ENCODE measurements at places on chromosomes 3 and 15.

- peak; percentile 39 for DNase-seq
Observed at GRCh38 chr15:68420186-68420684, 11.7 kb downstream of the ITGA11 start.

GRCh38 chr3:62134061-62134496 is 239.3 kb downstream of the FEZF2 start:
- peak; percentile 14 for DNase-seq

GRCh38 chr15:89187986-89188514 is 33.3 kb downstream of the RLBP1 start:
- no peak for DNase-seq

DNA sequence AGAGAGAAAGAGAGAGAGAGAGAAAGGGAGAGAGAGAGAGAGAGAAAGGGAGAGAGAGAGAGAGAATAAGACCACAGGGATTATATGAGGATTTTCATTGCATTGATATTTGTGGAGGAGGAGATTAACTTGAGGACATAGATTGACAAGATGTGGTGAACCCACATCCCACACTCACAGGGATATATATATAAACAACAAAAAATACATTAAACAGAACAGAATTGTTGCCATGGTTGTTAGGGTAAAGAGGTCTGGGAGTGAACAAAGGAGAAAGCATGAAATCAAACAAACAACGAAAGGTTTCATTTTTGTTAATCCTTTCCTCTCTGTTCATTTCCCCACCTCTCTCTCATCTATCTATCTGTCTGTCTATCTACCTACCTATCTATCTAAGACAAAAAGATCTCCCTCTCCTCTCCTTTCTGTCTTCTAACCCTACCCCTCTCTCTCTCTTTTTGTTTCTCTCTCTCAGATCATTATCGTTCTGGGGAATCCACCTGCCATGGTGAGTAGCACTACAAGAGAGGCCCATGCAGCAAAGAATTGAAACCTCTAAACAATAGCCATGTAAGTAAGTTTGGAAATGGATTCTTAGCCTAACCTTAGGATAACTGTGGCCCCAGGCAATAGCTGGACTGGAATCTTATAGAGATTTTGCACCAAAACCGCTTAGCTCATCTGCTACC is 280.9 kb downstream of the RAP2B start:
- DNase-seq: no peak

GRCh38 chr3:152662157-152662556 is 172.8 kb upstream of the P2RY1 start:
- DNase-seq: no peak

DNA sequence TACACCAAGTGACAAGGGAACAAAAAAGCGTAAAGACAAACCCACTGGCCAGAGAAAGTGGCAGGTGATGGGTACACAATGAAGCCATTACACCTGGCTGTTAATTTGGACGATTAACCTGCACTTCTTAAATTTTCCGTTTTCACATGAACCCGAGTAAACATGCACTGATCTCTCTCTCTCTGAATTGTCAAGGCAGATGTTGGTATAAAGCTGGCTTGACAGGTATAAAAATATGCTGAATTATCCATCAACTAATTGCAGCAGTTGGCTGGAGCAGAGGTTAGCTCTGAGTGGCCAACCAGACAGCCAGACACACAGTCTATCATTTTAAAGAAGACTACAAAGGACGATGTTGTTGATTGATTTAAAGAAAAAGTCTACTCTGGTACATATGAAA is 561.7 kb upstream of the ALCAM start:
- no peak for DNase-seq

DNA sequence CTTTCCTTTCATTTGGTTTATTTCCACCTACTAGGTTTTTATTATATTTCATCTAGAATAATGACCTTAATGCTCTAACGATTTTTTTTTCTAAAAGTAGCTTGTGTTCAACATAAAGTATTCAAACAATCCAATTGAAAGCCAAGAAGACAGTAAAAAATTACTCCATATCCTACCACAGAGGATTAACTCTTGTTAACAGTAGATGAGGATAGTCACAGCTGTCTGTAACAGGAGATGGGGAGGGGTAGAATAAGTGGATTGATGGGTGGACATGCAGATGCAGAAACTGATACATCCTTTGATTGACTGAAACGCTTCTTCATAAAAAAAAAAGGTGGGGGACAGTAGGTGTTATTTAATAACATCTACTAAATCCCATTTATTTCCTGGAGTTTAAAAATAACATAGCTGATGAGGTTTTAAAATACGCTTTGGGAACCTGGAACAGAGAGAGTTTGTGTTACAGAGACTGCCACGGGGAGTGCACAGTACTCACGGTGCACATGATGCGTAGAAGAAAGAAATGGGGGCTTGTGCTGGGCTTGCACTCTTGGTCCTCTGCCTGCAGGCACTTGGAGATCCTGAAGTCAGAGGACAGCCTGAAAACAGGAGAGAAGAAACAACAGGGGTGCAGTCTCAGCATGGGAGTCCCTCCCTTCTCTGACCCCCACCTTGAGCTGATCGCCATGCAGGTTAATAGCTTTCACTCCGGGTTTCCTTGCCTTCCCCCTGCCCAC is 226.7 kb downstream of the THSD4 start:
- no peak for DNase-seq

GRCh38 chr3:150216041-150216811 is 191.9 kb upstream of the TSC22D2 start:
- peak; percentile 91 for DNase-seq

DNA sequence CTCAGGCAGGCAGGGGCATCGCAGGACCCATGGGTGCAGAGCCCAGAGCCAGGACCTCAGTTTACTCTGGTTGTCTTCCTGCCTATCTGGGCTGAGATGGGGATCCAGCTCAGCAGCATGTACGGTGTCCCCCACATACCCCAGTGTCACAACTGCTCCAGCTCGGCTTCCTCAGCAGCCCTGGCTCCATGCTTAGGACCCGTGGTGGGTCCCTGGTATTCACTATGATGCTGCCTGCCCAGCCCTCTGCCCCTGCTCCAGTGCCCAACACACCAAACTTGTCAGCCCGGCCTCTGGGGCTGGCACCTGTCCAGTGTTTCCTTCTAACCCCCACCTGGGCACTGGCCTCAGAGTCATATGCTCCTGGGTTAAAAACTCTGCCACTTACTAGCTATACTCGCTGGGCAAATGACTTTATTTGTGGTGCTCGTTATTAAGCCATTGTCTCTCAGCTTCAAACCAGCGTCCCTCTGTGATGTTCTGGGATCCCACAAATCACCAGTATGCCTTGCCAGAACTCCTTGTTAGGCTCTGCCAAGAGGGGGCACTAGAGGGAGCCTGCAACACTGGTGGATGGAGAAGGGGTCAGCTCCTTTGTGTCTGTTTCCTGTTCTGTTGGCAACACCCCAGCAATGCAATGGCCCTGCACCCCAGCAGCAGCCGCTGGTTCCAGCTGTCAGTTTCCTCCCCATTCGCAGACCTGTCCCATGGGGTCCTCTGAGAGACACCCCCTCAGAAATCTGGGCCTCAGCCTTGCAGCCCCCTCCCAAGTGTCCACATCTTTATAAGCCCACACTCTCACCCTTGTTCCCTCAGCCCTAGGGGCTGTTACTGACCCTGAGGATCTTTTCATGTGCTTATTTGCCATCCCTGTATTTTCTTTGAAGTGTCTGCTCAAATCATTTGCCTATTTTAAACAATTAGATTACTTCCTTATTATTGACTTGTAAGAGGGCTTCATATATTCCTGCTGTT is 24.1 kb upstream of the MRPS22 start:
- DNase-seq: no peak

DNA sequence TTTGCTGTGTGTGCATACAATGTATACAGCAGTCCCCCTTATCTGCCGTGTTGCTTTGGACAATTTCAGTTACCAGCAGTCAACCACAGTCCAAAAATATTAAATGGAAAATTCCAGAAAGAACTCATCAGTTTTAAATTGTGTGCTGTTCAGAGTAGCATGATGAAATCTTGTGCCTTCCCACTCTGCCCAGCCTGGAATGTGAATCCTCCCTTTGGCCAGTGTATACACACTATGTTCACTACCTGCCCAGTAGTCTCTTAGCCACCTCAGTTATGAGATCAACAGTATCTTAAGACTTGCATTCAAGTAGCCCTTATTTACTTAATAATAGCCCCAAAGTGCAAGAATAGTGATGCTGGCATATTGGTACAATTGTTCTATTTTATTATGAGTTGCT is 133.6 kb upstream of the ABHD17C start:
- DNase-seq: no peak

- DNase-seq: no peak
Observed at GRCh38 chr3:42514876-42515275, 12.4 kb downstream of the VIPR1 start.

Data from astrocyte of the hippocampus (primary cell).